ENCODE measurements at places on chromosomes 1 and 21. TPM values are rescaled to one million over a fixed set of nuclear protein-coding genes. Genes with fewer than 3 reads are reported as not detected.

Gene NBPF4
- total RNA-seq, result not detected

Gene PGLYRP4
- total RNA-seq, result not detected

Gene C1orf185
- not detected for total RNA-seq

Gene NOS1AP
- total RNA-seq, result 1.1 TPM

Gene SLFNL1
- total RNA-seq, result 0.07 TPM

Gene SHCBP1L
- total RNA-seq, result not detected

Gene UBASH3A
- not detected for total RNA-seq

Measured in mammary microvascular endothelial cell (primary cell).